ENCODE measurements at places on chromosomes 3 and 15.

GRCh38 chr15:95291898-95292472 lies 1038.5 kb upstream of the NR2F2 start:
- no peak for DNase-seq

GRCh38 chr15:52652984-52653383 lies 26.2 kb downstream of the ATOSA start:
- DNase-seq: no peak

- DNase-seq: no peak
Measured at GRCh38 chr15:85588677-85589076, 206.0 kb downstream of the KLHL25 start.

DNA sequence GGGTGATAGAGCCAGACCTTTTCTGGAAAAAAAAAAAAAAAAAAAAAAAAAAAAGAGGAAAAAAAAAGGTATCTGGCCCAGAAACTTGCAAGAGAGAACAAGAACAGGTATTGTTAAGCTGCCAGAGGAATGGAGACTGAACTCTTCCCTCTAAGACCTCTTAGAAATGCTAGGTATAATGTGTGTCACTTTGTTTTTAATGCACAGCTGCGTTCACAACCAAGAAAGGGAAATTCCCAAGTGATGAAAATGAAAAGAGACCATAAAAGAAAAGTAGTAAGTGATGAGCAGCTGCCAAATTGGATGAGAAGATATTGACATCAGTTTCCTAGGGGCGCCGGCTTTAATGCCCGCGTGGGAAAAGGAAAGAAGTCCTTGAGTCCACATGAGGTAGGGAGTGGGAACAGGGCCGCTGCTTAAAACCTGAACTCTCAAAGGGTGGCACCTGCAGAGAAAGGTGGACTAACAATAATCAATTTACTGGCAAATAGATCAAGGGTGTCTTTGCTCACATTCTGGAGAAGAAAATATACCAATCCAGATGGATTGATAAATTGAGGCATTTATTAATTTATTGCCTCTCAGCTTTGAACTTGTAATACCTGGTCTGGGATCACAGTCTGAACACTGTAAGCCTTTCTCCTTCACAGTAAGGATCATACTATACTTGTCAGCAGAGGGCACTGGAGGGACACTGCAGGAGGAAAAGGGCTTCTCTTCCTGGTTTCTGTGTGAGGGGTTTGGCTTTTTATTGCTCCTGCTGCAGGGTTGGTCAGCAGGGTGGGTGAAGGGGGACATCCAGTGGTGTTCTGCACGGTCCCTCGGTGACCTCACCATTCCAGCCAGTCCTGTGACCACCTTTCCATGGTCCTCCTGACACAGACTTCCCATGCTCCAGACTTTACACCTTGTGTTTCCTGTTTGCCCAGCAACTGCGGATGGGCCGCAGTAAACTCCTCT lies 131.6 kb downstream of the AQP9 start:
- no peak for DNase-seq

DNA sequence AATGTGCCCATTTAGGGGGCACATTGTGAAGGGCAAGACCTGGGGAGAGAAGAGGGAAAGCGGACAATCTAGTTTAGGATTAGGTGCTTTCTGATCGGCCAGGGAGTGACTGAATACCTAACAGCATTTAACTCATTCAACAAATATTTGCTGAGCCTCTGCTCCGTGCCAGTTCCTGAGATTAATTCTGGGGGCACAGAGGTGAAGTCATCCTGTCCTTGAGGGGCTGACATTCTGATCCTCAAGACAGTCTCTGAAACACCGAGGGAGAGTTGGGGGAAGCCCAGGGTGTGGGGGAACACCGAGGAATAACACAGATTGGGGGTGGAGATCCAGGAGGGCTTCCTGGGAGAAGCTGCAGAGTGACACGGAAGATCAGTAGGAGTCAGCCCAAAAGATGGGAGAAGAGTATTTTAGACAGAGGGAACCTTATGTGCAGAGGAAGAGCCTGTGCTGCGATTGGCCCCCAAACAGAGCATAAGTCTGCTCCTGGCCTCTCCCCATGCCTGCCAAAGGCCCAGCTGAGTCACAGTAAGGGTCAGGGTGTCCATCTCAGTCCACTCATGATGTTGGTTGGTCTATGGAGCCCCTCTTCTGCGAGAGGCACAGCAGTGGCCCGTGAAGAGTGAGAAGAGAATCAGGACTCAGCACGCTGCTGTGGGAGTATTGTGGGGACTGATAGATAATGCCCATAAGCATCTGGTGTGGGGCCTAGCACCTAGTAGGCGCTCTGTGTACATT lies 60.2 kb downstream of the AMOTL2 start:
- DNase-seq: no peak

DNA sequence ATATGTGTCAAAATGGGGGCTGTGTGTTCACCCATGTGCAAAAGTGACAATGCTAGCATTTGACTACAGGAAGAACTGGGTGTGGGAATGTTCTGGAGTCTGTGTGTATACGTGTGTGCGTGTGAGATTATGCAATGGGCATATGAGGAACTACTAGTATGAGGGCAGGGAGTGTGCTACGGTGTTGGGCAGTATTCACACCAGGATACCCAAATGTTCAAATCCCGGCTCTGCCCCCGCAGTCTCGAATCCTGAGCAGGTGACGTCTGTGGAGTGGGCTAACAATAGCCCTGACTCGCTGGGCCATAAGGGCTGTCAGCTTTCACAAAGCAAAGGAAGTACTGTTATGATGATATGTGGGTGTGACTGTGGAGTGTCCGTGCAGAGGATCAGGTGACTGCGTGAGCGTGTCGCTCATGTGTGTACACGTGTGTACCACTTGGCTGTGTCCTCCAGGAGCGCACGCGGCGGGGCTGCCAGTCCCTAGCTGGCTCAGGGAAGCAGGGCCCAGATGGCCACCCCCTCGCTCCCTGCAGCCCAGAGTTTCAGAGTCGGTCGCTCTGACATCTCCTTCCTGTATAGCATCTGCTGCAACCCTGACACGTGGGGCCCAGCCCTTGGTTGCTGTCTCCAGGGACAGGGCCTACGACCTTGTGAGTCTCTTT lies 27.2 kb downstream of the IQSEC1 start:
- DNase-seq: no peak

- no peak for DNase-seq
Measured at GRCh38 chr3:51933471-51934138, 8.1 kb downstream of the RRP9 start.

GRCh38 chr3:9915254-9916141 lies 1.4 kb upstream of the IL17RC start:
- peak; percentile 19 for DNase-seq

GRCh38 chr15:101206176-101206591 lies 45.7 kb downstream of the CHSY1 start:
- peak; percentile 43 for DNase-seq

GRCh38 chr3:58215317-58216025 lies 4.7 kb upstream of the DNASE1L3 start:
- no peak for DNase-seq

DNA sequence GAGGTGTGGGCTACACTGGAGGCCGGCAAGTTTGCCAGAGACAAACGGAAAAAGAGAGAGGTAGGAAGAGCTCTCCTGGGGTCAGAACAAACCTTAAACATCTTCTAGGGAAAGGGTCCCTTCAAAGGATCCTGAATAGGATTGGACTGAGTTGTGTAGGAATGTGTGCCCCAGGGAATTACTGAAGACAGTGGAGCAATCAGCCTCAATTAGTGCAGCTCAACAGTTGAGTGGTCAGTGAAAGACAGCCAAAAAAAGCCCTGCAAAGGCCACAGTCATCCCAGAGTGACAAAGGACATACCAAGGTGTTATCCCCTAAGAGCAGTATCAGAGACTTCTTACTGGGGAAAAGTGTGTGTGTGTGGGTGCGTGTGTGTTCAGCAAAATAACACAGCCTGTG lies 70.3 kb downstream of the NUP210 start:
- no peak for DNase-seq

- peak; percentile 93 for DNase-seq
Measured at GRCh38 chr3:3126477-3127431, at the start of gene TRNT1. Gene TRNT1, plus strand, starts transcription at chr3:3126940. Its CDS starts 2,101 bp downstream, at chr3:3129041.

DNA sequence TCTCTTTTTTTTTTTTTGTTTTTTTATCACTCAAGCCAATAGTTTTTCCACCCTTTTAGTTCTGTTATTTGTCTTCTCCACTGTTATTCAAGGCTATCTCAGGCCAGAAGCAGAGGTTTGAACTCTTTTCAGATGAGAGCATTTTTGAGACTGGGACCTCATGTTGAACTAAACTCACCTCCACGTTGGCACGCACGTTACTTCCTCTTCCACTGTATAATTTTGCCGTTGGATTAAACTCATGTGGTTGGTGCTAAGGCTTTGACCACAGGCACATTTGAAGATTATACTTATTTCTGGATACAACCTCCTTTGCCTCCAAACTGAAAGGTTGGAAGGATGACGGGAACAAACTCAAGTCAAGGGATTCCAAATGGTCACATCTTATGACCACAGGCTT lies 501.3 kb upstream of the TPRG1 start:
- no peak for DNase-seq

- DNase-seq: no peak
Measured at GRCh38 chr15:74664028-74664616, 31.7 kb downstream of the EDC3 start.

DNA sequence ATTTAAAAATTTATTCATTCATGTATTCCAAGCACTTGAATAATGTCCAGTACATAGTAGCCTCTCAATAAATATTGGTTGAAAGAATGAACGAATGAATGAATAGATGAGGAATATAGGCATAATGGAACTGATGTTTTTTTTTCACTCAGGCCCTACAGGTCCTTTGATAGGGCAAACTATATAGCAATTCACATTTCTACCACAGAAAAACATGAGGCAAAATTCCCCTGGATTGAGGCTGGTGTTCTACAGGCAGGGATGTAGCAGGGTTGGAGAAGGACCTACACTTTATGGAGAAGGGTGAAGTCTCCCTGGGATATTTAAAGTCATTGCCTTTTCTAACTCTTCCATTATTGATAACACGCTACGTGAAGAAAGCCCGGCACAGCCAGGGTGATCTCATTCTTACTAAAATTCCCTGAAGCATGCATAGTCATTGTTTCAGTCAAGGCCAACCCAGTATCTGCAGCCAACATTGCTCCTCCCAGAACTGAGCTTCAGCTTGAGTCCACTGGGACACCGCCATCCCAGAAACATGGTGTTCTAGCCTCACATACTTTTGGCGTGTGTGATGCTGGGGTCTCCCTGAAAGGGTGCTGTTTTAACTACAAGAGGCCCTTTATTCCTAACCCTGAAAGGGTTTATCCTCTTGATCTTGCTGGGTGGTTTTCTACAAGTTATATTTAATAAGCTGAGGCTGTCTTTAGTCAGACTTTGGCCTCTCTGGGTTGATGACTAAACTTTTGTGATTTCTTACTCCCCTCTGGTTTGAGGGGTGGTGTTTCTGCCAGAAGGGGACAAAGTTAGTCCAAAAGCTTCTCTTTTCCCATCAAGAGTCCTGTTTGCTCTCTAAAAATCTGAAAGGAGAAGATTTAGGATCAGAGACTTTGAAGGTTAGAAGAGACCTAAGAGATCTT lies 25.9 kb upstream of the FBN1 start:
- DNase-seq: no peak

DNA sequence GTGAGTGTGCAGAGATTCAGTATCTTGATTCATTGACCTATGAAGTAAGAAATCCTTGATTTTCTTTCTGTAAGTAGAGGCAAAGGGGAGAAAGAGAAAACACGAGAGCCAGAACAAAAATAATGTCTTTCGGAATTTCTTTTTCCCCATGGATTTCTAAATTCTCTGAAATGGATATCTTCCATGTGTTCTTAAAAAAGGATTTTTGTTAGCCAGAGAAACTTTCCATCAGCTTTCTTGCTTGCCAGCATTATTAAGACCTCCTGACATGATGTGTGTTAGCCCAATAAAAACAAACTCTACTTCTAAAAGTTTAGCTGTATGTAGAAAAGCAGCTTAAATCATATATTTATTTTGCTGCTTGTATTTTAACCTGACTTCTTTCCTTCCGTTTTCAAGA lies 122.3 kb upstream of the AADACL2 start:
- DNase-seq: no peak

DNA sequence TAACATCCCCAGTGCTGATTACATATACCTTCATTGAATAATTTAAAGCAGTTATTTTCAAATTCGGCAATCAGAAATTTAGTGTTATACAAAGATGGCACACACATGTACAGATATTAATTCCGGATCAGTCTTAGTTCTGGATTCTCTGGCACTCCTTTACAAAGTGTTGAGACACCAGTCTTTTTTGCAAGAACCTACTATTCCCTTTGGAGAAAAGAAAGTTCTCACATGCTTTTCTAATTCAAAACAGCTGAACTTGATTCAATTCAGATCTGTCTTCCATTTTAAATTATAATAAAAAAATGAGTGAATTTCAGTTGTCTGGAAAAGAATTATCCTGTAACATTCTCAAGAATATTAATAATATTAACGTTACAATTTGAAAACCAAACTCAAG lies 20.4 kb downstream of the CCDC191 start:
- DNase-seq: no peak

- DNase-seq: no peak
Measured at GRCh38 chr3:79953591-79954101, 185.8 kb upstream of the ROBO1 start.

Data from T-helper 2 cell (primary cell).